ENCODE measurements at places on chromosomes 5 and 9.

DNA sequence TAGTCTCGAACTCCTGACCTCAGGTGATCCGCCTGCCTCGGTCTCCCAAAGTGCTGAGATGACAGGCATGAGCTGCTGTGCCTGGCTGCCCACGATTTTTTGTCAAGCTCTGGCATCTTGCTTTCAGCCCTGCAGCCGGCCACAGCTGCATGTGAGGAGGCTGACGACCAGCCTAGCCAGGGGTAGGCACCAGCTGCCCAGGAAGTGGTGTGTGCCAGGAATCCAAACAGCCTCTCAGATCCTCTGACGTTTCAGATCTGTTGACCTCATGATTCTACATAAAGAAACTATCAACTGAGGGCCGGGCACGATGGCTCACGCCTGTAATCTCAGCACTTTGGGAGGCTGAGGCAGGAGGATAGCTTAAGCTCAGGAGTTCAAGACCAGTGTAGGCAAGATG is 19.0 kb downstream of the DYNC2I2 start:
- DNase-seq, result no peak

DNA sequence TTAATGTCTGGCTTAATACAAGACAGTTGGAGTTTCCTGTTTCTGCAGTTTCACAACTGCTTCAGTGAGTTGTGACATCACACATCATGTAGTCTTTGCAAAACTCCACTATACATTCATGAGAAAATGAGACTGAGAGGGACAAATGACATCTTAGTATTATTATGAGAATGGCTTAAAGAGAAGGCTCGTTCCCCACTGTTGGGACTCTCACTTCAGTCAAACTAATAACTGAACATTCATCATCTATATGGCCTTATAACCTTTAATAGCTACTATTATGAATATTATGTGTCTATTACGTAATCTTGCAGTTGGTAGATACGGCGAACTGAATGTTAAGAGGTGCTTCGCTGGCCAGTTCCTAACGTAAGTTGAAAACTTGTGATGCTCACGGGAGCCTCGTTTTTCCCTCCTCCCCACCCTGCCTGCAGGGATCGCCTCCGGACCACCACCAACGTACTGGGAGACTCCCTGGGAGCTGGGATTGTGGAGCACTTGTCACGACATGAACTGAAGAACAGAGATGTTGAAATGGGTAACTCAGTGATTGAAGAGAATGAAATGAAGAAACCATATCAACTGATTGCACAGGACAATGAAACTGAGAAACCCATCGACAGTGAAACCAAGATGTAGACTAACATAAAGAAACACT is 79.4 kb downstream of the SLC1A3 start:
- no peak for DNase-seq

- no peak for DNase-seq
Observed at GRCh38 chr5:151810449-151810848, 38.7 kb downstream of the G3BP1 start.

DNA sequence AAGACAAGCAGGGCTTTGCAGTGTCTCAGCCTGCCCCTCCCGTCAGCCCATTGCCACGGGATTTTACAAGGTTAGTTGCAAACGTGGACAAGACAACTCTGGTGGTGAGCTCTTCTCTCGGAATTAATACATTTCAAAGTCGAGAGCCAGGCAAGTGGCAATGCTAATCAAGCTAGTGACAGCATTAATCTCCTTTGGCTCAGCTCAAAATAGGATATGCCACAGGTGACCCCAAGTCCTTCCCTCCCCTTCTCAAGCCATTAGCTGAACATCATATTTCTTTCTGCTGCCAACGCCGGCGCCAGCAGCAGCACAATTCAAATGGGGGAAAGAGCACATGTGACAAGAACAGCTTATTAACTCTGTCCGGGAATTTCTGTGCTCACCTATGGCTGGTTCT is 190.1 kb downstream of the ATPSCKMT start:
- no peak for DNase-seq

DNA sequence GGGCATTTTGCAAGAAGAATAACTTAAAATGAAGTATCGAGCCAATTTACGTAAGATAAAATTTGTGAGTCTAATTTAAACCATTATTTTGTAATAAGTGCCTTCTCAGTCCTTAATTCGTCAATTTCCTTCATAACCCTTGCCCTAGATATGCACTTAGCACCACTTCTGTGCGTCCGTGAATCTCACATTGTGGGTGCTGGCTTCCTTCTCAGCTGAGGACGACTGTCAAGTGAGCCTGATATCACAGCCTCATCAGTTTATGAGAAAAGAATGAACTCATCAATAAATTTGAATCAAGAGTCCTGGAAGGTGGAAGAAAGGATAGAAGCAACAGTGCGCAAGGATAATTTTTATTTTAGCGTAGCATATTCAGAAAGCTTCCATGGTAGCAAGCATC is 64.5 kb downstream of the MARCHF11 start:
- DNase-seq, result no peak
